Stimulated activated CD8-positive, alpha-beta memory T cell treated with anti-CD3 and anti-CD28 coated beads, Interleukin-15, amount 100 ng/mL, for 1 hour (primary cell): ENCODE measurements at places on chromosomes 1 and 21.

DNA sequence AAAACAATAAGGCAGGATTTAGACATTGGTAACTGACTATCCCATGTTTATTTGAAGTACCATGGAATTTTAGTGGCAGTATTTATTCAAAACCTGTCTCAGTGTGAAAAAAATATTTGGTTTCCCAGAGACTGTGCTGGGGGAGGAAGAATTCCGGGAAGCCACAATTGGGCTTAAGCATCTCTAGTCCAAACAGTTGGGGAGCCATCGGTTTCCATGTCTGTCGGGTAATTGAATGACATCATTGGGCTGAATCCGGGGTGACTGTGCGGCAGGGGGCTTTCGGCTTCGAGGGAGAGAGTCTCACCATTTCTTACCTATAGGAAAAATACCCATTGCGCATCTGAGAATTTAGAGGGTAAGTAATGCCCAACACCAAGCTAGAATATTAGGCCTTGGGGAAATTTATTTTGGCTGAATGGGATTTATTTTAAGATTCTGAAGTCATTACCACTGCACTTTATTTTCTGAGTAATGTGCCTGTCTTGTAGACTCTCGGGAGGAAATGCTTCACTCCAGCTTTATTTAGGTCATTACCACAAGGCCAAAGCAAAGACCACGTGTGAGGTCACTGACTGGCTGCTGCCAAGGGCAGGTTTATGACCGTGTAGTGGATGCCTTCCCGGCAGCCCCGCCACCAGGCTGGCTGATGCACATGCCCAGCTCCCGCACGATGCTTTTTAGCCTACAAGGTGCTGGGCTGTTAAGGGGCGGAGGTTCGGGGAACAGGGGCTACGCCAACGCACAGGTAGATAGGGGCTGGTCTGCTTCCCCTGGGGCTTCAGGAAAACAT is 23.1 kb upstream of the UMODL1 start:
- DNase-seq = no peak

DNA sequence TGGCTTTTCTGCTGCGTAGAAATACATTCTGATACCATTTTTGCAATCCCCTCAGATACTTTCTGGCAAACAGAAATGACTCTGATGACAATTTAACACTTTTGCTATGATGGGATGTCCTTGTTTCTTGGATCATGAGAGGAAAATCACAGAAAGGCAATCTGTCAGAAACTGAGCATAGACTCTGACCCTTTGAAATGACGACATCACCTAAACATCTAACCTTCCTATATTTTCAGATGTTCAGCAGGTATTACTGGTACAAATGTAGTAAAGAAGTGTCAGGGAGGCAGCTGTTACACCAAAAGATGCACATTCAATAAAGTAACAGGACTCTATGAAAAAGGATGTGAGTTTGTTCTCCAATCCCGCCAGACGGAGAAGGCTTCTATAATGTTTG is 13.2 kb downstream of the CLCA1 start:
- DNase-seq = no peak

- DNase-seq = peak; percentile 22
Measured at GRCh38 chr21:46605767-46606426, 1.0 kb upstream of the S100B start.

DNA sequence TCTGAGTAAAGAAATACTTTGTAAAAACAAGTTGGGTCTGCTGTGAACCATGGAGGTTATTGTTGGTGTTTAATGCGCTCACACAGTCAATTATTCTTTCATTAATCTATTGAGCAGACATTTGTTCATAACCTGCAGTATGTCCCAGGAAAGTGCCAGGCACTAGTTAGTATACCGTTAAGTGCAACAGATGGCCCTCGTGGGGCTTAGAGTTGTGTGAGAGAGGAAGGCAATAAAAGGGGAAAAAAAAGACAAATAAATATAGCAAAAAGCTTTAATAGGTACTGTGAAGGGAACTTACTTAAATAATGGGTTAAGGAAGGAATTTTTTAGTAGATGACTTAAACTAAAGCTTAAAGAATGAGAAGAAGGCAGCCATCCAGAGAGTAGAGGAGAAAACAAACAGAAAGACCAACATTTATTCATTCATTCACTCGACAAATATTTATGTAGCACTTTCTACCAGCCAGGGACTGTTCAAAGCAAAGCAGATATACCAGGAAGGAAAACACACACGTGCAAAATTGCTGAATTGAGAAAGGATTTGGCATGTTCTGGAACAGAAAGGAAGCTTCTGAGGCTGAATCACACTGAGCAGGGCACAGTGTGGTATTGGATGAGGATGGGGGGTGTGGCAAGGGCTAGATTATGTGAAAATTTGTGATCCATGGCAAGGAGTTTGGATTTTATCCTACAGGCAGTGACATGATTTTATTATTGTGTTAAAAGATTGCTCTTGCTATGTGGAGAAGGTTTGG is 296.1 kb upstream of the SGIP1 start:
- DNase-seq = no peak

GRCh38 chr1:214155987-214156625 is 124.9 kb upstream of the SMYD2 start:
- DNase-seq = no peak

DNA sequence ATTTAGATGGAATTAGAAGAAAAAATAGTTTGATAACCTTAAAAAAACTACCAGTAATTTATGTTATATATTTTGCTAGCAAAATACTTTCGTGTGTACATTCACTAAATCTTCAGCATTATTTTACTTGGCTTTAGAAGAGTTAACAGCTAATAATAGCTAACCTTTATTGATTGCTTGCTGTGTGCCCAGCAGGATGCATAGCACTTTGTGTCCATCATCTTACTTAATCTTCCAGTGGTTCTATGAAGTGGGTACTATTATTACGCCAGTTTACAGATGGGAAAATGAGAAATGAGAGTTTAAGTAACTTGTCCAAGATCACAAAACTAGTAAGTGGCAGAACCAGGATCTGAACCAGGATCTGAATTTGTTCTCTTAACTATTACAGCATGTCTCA is 41.7 kb upstream of the GPR25 start:
- no peak for DNase-seq

DNA sequence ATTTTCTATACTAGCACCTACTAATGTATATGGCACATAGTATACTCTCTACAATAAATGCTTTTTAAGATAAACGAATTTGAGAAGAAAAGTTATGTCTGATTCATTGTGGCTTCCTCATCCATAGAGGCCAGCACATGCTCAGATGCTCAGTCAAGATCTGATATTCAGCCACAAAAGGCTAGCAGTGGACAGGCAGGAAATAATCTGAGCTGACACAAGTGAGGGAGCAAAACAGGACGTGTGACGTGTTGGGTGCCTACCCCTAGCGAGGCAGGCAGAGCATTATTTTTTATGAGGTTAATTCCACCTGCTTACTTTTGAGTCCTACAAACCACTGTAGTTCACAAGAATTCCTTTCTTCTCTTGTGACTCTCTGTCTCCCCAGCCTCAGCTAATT is 550.9 kb downstream of the SMYD3 start:
- DNase-seq = no peak

GRCh38 chr1:57312869-57313268 is 111.0 kb downstream of the DAB1 start:
- no peak for DNase-seq

- no peak for DNase-seq
Measured at GRCh38 chr1:11967028-11967547, 13.2 kb upstream of the MFN2 start.

DNA sequence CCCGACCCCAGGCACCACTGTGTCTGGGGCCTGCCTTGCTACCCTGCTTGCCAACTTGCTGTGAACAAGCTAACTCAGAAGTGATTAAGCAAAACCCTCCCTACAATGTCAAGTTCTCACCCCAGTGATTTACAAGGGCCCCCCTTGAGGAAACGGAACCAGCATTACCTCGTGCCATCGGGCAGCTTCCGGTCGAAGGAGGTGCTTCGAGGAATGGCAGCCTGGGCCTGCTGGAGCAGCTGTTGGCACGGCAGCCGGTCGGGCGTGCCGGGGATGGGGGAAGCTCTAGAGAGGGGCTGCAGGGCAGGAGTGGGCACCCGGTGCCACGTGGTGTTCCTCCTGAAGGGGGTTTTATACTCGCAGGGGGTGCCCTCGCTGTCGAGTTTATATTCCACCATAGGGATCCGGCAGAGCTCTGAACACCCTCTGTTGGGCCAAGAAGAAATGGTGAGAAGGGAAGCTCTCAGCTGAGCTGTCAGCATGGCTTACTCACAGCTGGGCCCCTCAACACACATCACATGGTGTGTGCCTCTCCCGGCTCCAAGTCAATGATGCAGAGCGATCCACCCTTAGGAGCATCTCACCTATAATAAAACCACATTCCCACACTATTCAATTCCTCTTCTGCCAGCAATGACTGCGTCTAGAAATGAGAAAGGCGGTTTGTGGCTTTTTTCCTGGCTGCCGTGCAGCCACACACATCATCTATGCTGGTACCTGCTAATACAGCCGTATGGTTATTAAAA is 184.4 kb downstream of the SIPA1L2 start:
- no peak for DNase-seq

- DNase-seq = no peak
Measured at GRCh38 chr21:25573409-25574206, 33.7 kb downstream of the MRPL39 start.
